Stimulated activated CD4-positive, alpha-beta T cell treated with anti-CD3 and anti-CD28 coated beads, Interleukin-15, amount 100 ng/mL, for 1 hour (primary cell): ENCODE measurements at places on chromosomes 4 and X.

- DNase-seq = no peak
Observed at GRCh38 chrX:38473701-38474100, 87.6 kb upstream of the TSPAN7 start.

GRCh38 chrX:9033586-9033985, 341 bp downstream of the FAM9B start:
- no peak for DNase-seq

DNA sequence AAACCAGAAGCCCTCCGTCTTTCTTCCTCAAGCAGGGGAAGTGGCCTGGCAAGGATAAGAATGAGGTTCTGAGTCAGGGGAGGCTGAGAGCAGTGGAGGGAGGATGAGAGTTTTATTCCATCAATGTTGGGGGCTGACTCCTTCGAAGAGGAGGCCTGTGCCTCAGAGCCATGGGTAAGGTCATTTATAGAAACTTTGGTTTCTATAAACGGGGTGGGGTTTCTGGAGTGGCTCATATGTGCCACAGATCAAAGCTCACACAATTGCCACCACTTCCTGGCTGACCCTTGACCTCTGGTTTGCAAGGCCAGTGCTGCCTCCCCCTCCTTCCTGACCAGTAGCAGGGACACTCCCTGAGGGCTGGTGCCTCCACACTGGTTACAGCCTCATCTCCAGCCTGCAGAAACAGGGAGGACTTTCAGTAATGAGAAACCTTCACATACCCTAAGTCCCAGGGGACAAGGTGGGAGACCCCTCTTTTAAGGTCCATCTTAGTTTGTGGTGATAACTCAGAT, 166.0 kb downstream of the PDGFRA start:
- no peak for DNase-seq

- DNase-seq = no peak
Observed at GRCh38 chrX:13009844-13010243, 34.6 kb downstream of the FAM9C start.

- peak; percentile 32 for DNase-seq
Observed at GRCh38 chrX:153460826-153461225, 9.6 kb downstream of the HAUS7 start.

GRCh38 chr4:159160242-159160641, 57.4 kb downstream of the RAPGEF2 start:
- DNase-seq = no peak

- no peak for DNase-seq
Observed at GRCh38 chr4:157574606-157575005, 354.1 kb downstream of the GRIA2 start.

DNA sequence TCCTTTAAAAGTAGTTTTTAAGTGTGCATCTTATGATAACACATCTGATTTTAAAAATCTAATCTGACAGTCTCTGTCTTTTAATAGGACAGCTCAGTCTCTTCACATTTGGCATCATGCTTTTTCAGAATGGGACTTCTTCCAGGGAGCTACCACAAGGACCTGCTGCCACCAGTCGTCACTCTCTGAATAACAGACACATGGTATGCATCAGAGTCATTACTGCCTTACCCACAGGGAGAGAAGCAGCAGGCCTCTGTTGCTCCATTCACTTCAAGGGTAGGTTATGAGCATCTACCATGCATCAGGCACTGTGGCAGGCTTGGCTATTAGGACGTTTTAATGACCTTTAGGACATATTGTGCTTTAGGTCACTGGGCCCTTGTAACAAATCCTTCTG, 50.0 kb upstream of the AFAP1 start:
- DNase-seq = no peak
